CD4-positive, alpha-beta T cell treated with Interleukin-4 for 1 hour (primary cell): ENCODE measurements at places on chromosomes 7 and 10.

- DNase-seq = no peak
These were observed 25.3 kb downstream of the VWDE start for GRCh38 chr7:12378389-12378788.

DNA sequence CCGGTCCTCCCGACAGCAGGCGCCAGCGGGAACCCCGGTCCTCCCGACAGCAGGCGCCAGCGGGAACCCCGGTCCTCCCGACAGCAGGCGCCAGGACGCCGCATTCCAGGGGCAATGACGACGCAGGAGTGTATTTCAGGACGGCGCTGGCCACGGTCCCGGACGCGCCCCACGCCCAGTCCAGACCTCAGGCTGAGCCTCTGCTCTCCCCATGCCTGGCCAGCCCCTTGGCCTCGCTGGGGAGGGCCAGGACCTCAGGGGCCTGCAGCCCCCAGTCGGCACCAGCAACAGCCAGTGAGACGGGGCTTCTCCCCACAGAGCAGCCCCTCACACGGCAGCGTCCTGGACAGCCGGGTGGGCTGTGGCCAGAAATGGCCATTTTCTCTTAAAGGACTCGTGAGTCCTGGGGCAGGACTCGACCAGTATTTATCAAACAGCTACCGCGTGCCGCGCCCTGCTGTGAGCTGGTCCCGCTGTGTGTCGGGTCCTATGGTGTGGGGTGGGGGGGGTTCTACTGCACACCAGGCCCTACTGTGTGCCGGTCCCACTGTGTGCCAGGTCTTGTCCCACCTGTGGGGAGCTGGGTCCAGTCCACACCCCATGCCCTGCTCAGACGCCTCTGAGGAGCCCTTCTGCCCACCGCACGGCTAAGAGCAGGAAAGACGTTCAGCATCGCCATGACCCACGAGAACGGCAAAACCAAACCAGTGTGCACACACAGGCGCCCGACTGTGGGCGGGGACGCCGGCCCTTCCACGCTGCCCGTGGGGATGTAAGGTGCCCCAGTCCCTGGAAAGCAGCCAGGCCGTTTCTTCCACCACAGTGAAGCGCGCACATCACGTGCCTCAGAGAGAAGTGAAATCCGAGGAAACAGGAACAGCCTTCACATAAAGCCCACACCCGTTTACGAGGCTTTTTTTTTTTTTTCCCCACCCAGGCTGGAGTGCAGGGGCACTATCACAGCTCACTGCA is 33.3 kb downstream of the GET4 start:
- peak; percentile 84 for DNase-seq

- no peak for DNase-seq
These were observed 46.8 kb upstream of the CD36 start for GRCh38 chr7:80591654-80592053.

- DNase-seq = no peak
These were observed 13.8 kb upstream of the C10orf90 start for GRCh38 chr10:126684171-126684745.

DNA sequence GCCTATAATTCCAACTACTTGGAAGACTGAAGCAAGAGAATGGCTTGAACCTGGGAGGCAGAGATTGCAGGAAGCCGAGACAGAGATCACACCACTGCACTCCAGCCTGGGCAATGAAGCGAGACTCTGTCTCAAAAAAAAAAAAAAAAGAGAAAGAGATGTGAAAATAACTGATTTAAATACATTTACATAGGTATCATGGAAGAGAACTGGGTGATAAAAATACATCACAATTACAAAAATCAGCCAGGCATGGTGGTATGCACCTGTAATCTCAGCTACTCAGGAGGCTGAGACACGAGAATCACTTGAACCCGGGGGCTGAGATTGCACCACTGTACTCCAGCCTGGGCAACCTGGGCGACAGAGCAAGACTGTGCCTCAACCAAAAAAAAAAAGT is 19.8 kb downstream of the NANOS1 start:
- no peak for DNase-seq

GRCh38 chr10:86711513-86712316 is 43.4 kb downstream of the LDB3 start:
- DNase-seq = no peak

- peak; percentile 62 for DNase-seq
These were observed at the start of gene ZNF316 for GRCh38 chr7:6636741-6637543. Gene ZNF316, plus strand, starts transcription at chr7:6637318. Its CDS starts 5,092 bp downstream, at chr7:6642410.

GRCh38 chr7:138886501-138886917 is 88.5 kb upstream of the ATP6V0A4 start:
- peak; percentile 84 for DNase-seq

- DNase-seq = no peak
These were observed 37.0 kb downstream of the CHCHD3 start for GRCh38 chr7:133044722-133045473.

DNA sequence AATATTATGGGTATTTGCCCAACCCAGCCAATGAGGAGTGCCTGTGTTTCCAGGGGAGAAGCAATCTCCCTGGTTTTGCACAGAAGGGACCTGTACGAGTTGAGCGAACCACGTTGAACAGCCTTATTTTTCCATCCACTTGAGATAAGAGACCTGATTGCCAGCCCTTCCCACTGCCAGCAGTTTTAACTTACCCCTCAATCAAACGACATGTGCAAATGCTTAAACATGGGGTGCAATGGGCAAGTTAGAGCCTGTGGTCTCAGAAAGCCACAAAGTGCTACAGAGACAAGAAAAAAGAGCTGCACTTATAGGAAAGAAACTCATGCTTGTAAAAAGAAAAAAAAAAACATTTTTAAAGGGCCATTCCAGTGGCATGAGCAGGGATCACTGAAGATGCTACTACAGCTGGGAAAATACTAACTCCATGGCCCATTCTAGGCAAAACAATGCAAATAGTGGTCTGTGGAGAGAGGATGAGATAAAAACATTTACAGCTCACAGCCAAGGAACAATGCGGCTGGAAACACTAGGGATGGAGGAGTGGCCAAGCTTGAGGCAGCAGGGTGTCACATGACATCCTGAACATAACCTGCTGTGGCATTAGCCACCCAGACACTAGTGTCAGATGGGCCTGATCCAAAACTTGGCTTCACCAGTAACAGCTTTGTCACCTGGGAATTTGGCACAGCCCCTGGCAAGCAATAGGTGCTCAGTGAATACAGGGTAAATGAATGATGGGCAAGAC is 162.8 kb downstream of the ELMO1 start:
- no peak for DNase-seq

DNA sequence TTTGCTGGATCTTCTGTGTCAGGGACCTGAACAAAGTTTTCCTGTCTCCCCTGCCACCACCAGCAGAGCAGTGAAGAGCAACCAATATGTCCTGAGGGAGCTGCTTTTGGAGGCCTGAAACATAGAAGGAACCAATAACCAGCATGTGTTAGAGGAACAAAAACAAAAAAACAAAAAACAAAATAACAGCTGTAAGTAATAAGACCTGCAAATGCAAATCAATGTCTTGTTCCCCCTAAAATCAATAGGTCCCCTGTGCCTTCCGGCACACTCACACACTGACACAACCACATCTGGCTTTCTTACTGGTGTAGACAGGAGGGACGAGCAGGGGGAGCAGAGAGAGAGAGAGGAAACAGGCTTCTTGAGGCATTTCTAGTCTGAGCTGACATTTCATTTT is 94.1 kb downstream of the NRG3 start:
- DNase-seq = no peak

DNA sequence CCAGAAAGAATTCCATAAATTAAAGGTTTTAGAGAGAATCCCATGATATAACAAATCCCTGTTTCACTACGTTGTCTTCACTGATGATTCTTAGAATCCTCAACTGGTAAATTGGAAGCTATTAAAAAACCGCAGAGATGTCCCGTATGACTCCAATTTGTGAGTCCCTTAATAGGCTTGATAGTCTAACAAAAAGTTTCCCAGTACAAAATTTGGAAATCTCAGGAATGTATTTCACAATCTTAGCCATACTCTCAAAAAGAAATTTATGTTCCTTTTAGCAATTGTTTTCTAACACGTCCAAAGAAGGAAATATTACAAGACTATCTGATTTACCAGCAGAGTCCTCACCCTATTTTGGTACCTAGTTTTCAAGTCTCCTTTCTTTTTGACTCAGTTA is 2.5 kb downstream of the TES start:
- no peak for DNase-seq

DNA sequence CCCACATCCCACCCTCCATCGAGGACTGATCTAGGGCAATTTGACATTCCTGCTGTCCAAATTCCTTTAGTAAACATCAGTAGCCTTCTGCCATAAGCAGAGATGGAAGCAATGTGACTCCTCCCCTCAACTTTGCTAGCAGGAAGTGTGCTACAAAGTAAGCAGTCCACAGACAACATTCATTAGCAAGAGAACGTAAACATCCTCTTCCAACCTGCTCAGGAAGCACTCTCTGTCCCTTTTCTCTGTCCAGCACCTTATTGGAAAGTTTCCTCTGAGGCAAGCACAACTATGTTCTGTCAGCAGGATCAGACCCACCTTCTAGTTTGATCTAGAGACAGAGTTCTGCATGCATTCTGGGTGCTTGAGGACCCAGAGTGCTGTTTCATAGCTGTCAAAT is 48.1 kb upstream of the LRGUK start:
- no peak for DNase-seq

DNA sequence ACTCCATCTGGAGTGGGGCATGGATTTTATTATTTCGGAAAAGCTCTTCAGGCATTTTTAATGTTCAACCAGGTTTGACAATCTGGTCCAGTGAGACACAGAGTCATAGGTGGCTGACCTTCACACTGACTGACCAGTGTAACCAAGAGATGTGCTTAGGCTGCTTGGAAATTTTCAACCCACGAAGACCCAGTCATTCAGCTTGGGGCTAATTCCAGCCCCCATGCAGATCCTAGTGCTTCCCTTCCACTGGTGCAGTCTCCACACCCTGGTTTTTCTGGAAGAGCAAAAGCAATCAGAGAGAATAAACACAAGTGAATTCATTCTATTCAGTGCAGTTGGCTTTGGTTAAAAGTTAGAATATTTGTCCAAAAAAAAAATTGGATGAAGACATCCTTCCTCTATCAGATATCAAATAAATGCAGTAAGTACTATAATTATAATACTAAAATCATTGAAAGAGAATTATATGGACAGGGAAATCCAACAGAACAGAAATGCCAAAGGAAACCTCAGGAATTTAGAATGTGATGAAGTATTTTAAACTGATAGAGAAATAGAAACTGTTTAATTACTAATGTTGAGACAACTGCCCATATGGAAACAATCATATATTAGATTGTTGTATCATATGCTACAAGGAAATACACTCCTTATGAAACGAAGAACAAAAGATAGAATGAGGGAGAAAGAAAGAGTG is 178.0 kb downstream of the NPSR1 start:
- DNase-seq = no peak

GRCh38 chr7:39733881-39734632 is 110.7 kb downstream of the RALA start:
- DNase-seq = peak; percentile 36

- no peak for DNase-seq
These were observed 89.0 kb downstream of the AMPH start for GRCh38 chr7:38542156-38542555.

DNA sequence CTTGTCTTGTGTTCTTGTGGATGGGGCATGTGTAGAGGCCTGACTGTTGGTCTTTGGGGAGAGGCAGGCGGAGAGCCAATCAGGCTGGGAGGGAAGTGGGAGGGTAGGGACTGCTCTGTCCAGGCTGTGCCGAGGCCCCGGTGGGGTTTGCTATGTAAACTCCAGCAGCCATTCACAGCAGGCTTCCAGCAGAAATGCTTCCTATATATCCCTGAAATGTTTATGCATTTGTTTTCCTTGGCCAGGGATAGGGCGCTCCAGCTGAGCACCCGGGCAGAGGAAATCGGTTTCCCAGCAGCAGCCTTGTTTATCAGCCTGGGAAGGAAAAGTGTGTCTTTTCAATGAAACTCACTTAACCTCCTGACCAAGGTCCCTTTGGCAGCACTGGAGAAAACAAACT is 18.3 kb upstream of the AQP1 start:
- no peak for DNase-seq

GRCh38 chr7:142800699-142801260 is 30.0 kb downstream of the PRSS2 start:
- peak; percentile 28 for DNase-seq

GRCh38 chr7:598899-599298 is 79.3 kb upstream of the PDGFA start:
- DNase-seq = no peak

DNA sequence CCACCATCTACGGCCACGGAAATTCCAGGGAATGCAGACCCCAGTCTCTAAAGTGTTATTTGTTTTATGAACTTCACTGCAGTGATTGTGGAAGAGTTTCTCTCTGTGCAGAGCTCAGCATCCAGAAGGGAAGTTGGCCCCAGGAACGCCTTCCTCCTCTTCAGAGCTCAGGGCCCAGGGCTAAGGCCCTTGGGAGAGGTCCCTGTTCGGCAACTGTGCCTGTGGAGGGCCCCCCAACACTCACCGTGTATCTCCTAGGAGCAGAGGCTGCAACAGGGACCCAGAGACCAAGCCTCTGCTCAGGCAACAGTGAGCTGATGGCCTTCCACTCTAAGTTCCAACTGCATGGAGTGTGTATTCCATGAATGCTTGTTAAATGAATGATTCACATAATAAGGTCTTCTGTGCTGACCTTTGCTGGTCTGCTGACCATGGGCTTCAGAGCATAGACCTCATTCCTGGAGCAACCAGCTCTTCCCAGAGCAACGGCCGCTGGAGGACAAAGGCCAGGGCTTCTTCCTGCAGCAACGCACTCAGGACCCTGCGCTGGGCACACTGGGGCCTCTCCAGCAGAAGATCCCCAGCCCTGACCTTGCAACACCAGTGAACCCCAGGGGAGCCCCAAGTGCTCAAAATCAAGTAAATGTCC is 7.7 kb downstream of the DIP2C start:
- no peak for DNase-seq
